ENCODE measurements at places on chromosomes 7 and 10.

GRCh38 chr10:1706711-1707110 lies 30.6 kb downstream of the ADARB2 start:
- DNase-seq: no peak

DNA sequence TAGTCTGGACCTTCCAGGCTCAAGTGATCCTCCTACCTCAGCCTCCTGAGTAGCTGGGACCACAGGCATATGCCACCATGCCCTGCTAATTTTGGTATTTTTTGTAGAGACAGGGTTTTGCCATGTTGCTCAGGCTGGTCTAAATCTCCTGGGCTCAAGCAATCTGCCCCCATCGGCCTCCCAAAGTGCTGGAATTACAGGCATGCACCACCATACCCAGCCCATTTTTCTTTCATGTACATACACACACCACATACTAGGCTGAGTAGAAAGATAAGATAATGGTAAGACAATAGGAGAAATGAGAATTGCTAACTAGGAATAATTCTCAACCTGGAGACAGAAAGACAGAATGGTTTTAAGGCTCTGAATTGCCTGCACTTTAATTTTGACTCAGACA lies 83.8 kb downstream of the CPEB3 start:
- no peak for DNase-seq

DNA sequence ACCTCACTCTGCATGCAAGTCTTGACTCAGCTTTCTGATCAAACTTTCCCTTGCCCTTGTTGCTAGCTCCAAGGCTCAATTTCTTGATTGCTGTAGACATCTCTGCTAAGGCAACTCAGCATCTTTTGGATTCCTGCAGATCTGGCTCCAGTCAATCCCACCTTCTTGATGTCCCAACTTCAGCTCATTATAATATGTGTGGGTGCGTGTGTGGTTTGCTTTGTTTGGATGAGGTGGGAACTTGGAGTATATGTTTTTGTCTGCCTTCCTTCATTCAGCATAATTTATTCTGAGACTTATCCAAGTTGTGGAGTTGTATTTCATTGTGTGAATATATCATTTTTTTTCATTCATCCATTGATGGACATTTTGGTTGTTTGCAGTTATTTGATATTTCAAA lies 364.8 kb upstream of the IGFBP3 start:
- no peak for DNase-seq

GRCh38 chr10:95840121-95840520 lies 67.7 kb upstream of the CC2D2B start:
- no peak for DNase-seq

- no peak for DNase-seq
These were observed 44.0 kb downstream of the PLXNA4 start for GRCh38 chr7:132532281-132532680.

Data from NCI-H187 treated with DMSO at 0.1 percent for 48 hours (cell line).